ENCODE measurements at places on chromosomes 3 and 15.

GRCh38 chr3:194344012-194344411, 7.1 kb downstream of the CPN2 start:
- DNase-seq: peak; percentile 78

DNA sequence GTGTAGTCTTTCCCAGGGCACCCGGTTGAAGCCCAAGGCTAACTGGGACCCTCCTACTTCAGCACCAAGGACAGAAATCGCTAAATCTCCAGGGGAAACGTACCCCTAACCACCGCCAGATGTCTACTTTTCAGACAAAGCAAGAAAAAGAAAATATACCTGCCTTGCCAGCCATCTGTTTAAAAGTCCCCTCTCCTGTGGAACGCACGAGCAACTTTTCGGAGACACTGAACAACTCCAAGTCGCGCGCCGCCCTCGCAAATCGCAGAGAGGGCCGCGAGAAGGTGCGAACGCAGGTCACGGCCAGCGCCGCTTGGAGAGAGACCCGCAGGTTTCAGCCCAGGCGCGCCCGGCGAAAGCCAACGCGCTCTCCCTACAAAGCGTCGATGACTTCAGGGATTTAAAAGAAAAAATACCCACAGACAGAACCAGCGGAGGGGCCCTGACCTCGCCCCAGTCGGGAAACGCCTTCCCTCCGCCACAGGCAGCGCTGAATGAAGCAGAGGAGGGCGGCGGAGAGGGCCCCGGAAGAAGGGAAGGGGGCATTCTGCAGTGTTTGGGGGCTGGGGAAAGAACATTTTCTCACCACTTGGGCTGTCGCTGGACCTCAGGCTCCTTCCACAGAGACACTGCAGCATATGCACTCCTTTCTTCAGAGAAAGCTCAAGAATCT, 213.1 kb downstream of the FGF12 start:
- DNase-seq: peak; percentile 65

GRCh38 chr3:31274326-31275024, 258.2 kb upstream of the STT3B start:
- no peak for DNase-seq

GRCh38 chr15:48292458-48292857, 38.8 kb upstream of the DUT start:
- DNase-seq: no peak

GRCh38 chr3:118269537-118270125, 765.0 kb downstream of the IGSF11 start:
- DNase-seq: no peak

DNA sequence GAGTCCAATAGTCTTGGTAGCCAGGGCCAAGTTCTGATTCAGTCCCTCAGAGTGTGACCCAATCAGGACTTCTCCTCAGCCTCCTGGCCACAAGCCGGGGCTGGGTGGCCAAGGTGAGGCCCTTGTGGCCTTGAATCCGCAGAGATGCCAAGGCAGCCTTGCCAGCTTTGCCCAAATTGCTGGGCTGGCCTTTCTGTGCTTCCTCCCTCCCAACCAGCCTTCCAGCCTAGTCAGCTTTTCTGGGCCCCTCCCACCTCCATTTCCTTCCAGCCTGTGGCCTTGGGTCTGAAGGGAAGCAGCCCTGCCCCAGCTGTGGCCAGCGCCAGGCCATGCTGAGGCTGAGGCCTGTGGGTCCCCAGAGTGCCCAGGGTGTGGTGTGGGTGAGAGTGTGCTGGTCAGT, 34.3 kb upstream of the ANKDD1A start:
- peak; percentile 43 for DNase-seq

DNA sequence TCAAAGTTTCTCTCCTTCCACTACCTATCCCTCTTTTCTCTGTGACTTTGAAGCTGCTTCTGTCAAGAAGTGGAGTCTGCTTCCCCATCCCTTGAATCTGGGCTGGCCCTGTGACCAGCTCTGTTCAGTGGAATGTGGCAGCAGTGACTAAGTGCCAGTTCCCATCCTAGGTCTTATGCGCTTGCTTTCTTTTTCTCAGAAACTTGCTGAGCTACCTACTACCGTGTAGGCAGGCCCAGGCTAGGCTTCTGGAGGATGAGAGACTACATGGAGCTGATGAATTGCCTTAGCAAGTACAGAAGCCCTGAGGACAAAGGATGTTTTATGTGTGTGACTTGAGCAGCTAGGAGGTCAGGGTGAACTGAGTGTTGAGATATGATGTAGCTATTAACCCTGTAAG, 123.2 kb downstream of the PDCD6IP start:
- no peak for DNase-seq

DNA sequence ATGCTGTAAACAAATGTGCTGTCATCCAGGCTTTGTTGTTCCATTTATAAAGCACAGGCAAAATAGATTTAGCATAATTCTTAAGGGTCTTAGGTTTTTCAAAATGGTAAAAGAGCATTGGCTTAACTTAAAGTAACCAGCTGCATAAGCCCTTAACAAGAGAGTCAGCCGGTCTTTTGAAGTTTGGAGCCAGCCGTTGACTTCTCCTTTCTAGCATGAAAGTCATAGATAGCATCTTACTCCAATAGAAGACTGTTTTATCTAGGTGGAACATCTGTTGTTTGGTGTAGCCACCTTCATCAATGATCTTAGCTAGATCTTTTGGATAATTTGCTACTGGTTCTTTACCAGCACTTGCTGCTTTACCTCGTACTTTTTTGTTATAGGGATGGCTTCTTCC, 297.5 kb upstream of the DCBLD2 start:
- DNase-seq: no peak

- DNase-seq: peak; percentile 51
These were observed 850 bp upstream of the SLC41A3 start for GRCh38 chr3:126084768-126085180.

GRCh38 chr3:87201727-87202126, 25.4 kb upstream of the CHMP2B start:
- no peak for DNase-seq

- DNase-seq: no peak
These were observed 8.8 kb downstream of the PRICKLE2 start for GRCh38 chr3:64216274-64217147.

- DNase-seq: peak; percentile 33
These were observed 22.5 kb downstream of the MAP2K5 start for GRCh38 chr15:67564968-67565345.

GRCh38 chr3:46866720-46867549, 3.7 kb upstream of the MYL3 start:
- DNase-seq: peak; percentile 87

- DNase-seq: peak; percentile 79
These were observed 30.3 kb upstream of the C15orf39 start for GRCh38 chr15:75171408-75171807.

GRCh38 chr15:79192462-79193036, 90.0 kb upstream of the ANKRD34C start:
- no peak for DNase-seq

DNA sequence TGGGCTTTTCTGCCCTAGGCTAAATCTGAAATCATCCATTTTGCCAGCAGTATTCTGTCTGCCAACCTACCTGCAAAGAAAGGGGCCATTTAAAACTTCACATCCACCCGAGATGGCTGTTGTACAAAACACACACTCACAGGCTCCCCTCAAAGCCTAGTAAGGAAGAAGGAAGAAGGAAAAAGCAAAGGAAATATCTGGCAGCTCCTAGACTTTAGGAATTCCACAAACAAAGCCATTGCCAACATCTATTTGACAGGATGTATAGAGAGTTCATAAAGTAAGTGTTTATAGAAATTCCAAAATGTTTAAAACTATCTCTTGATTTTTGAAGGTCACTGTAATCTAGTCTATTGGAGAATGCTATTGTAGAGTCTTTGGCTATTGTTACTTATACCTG, 91.9 kb upstream of the THBS1 start:
- DNase-seq: no peak

DNA sequence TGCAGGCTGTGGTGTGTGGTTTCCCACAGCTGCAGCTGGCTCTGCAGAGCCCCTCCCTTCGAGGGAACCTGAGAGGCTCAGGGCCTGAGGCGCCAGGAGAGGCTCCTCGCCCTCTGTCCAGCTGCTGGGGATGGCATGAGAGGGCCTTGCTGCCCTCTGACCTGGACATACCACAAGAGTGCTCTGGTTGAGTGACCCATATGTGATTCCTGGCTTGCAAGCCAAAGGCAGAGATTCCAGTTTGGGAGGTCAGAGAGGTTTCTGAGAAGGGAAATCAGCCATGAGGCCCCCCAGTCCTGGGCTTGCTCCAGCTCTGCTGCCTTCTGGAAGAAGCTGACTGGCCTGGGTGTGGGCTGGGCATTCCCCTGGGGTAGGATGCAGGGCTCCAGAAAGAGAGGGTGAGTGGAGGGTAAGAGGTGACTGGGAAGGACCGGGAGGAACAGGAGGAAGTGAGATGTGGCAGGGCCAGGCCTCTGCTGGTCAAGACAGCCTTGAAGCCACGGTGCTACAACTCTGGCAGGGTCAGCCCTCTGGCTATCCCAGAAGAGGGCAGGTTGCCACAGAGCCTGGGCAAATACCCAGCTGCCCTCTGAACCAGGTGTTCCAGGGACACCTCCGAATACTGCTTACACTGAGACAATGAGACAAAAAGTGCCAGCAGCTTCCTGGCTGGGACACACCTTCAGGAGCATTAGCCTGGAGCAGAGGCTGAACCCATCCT, 16.0 kb upstream of the SRP14 start:
- DNase-seq: peak; percentile 40

- peak; percentile 55 for DNase-seq
These were observed 18.9 kb upstream of the RPL29 start for GRCh38 chr3:52014613-52015012.

DNA sequence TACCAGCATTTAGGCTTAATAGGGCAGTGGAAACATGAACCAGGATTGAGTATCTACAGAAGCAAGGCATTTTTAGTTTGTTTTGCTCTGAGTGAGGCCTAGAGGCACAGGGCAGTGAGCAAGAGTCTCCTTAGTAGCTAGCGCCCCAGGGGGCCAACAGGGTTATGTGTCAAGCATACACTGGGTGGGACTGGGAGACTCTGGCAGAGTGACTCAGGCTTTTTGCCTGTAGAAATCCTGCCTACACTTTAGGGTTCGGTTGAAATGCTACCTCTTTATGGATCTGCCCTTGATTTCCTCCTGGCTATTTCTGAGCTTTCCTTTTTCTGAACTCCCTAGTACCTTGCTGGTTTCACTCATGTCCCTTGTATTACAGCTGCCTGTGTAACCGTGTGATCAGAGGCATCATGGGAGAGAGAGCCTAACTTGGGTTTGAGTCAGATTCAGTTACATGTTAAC, 72.2 kb downstream of the TOP2B start:
- DNase-seq: peak; percentile 68

DNA sequence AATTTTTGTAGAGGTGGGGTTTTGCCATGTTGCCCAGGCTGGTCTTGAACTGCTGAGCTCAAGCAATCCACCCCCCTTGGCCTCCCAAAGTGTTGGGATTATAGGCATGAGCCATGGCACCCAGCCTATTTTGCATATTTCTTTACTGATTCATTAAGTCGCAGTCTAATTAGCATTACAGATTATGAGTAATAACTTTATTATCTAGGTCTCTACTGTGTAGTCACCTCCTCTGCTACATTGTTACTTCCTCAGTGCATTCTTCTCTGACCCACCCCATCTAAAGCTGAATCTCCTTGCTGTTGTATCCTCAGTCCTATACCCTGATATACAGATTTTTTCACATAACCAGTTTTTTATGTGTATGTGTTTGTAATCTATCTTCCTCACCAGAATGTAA, 61.7 kb downstream of the TFDP2 start:
- no peak for DNase-seq

GRCh38 chr3:100269410-100270214, 8.8 kb downstream of the TBC1D23 start:
- DNase-seq: peak; percentile 28

DNA sequence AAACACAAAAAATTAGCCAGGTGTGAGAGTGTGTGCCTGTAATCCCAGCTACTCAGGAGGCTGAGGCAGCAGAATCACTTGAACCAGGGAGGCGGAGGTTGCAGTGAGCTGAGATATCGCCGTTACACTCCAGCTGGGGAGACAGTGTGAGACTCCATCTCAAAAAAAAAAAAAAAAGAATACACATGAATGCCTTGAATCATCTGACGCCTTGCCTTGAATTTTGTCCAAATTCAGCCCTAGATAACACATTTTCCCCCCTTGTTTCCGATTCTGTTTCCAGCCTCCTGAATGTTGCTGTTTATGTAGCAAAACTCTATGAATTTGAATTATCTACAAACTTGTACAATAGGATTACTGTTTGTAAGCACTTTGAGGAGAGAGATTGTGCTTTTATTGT, 98.7 kb upstream of the ARL6 start:
- no peak for DNase-seq

GRCh38 chr15:75599401-75599800, 20.3 kb upstream of the PTPN9 start:
- DNase-seq: no peak

- peak; percentile 24 for DNase-seq
These were observed 62.7 kb downstream of the ASTE1 start for GRCh38 chr3:130963878-130964277.

GRCh38 chr3:69164296-69164695, 41.9 kb upstream of the LMOD3 start:
- no peak for DNase-seq

GRCh38 chr15:76330080-76330680, 6.4 kb upstream of the ISL2 start:
- DNase-seq: peak; percentile 73

- no peak for DNase-seq
These were observed 287.6 kb downstream of the EPHB1 start for GRCh38 chr3:135082706-135083105.

DNA sequence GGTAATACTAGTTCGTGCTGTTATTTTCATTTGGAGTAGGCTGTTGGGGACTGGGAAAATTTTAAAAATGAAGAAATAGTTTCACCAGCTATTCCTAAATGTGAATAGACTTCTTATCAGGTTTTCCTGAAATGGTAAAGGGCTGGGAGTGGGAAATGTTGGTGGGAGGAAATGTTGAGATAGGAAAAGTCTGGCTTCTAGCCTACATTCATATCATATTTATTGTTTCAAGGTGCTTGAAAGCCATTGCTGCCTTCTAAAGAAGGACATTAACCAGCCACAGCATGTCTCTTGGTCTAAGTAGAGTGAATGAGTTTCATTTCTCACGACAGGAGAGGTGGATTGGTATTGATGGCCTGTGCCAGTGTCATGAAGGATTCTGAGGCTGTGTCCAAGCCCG, 197.1 kb upstream of the BHLHE40 start:
- no peak for DNase-seq

- peak; percentile 65 for DNase-seq
These were observed at the start of gene HAPLN3 for GRCh38 chr15:88894819-88895767. Gene HAPLN3, minus strand, starts transcription at chr15:88895544. Its CDS starts 8,246 bp downstream, at chr15:88887298.

DNA sequence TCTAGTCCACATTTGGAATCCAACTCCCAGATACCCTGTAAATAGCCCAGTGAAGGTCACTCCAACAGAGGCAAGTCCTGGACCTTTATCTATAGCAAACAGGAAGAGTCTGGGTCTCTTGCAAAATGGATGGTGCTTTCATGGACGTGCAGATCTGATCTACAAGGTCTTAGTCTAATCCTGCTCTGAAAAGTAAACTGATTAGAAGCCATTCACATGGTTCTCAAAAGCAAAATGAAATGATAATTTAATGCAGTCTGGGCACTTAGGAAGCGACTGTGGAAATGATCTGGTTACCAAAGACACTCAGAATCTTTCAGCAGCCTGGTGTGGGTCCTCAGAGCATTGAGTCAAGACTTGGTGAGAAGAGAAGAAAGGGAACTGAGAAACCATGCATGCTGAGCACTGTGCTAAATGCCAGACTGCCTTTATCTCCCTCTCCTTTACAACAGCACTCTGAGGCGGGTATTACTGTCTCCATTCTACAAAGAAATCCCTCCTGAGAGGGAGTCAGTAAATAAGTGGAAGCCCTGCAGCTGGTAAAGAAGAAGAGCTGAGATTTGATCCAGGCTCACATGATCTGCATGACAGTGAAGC, 29.0 kb downstream of the AQP9 start:
- DNase-seq: no peak

- DNase-seq: peak; percentile 90
These were observed 4.4 kb upstream of the CLDN11 start for GRCh38 chr3:170414202-170414663.

- no peak for DNase-seq
These were observed 8.7 kb upstream of the MBNL1 start for GRCh38 chr3:152260026-152260425.
